ENCODE measurements at places on chromosomes 13 and 19.
A peak's percentile ranks its signal among the peaks of the same experiment; 100 is the strongest.

GRCh38 chr13:21033856-21034602, 27.4 kb downstream of the LATS2 start:
- no peak for DNase-seq

- DNase-seq = peak; percentile 70
Measured at GRCh38 chr19:45404557-45405434, at the start of gene PPP1R13L. PPP1R13L (minus strand) TSS chr19:45405069; CDS start chr19:45398318, 6,751 bp downstream.

- DNase-seq = no peak
Measured at GRCh38 chr19:32829345-32829896, 40.1 kb downstream of the SLC7A9 start.

DNA sequence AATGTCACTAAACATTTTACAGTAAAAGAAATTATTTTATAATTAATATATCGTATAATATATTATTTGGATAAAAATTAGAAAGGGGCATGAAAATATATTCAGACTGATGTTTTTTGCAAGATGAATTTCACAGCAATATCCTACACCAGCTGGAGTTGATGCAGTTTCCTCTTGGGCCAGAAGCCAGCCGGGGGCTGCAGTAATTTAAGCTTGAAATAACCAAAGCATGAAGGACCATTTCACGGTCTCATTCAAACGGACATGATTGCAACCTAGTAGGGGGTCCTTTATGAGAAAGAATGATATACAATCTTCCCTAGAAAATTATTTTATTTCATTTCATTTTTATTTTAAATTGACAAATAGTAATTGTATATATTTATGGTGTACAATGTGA, 797.2 kb upstream of the PCDH9 start:
- DNase-seq = no peak

DNA sequence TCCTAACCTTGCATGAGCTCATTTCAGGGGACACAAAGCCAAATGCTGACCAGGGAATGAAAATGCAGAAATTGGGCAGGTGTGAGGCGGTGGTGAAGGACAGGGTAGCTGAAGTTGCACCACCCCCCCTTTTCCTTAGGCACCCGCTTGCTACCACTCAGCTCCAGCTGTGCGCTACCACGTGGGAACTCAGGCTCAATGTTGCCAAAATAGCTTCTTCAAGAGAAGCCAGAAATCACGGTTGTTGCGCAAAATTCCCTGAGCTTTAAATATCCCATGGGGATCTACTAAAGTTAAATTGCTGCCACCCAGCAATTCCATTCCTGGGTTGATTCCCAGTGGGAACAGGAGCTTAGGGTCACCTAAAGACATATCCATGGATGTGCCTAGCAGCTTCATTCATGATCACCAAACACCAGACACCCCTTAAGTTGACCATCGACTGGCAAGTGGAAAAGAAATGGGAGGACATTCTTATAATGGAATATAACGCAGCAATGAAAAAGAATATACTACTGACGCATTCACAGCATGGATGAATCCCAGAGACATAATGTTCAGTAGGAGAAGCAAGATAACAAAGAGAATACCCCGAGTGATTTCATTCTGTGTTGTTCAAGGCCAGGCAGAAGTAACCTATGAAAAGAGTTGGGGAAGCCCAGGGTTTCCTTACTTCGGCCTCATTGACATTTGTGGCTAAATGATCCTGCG, 12.8 kb upstream of the ADGRL1 start:
- no peak for DNase-seq
